ENCODE measurements at places on chromosomes 7 and 10. TPM values are rescaled to one million over a fixed set of nuclear protein-coding genes. Genes with fewer than 3 reads are reported as not detected.

GRCh38 chr7:114128880-114129279 lies 210.1 kb upstream of the PPP1R3A start:
- H3K4me3 ChIP-seq = no peak overlapping the region
- H3K27ac ChIP-seq = no peak overlapping the region
- no peaks in the 10 kb centered on the region for H3K27me3 ChIP-seq
- no peak for DNase-seq
- no peaks in the 10 kb centered on the region for H3K36me3 ChIP-seq
- peaks cover 3% of the 10 kb centered on the region for H3K4me1 ChIP-seq

TLL2 gene
- 0.43 TPM for total RNA-seq

DNA sequence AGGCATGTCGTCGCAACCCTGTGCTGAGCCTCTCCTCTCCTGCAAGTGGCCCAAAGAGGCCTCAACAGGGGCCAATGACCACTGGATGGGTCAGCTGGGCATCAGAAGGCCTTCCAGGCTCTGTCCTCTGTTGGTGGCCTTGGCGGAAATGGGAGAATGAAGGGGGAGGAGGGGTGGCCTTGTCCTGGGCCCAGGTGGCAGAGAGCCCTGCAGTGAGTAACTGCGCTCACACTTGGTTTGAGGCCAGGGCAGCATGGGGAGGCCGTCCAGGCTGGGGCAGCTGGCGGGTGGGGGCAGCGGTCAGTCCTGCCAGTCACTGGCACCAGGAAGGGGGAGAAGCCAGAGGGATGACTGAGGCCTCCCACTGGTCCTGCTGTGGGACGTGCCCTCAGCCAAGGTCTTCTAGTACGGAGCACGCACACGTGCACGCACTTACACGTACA lies 59.8 kb downstream of the LHPP start:
- H3K4me3 ChIP-seq = no peak overlapping the region
- no peak overlapping the region for H3K27ac ChIP-seq
- DNase-seq = peak; percentile 40
- no peaks in the 10 kb centered on the region for H3K36me3 ChIP-seq
- H3K27me3 ChIP-seq = no peaks in the 10 kb centered on the region
- H3K4me1 ChIP-seq = no peaks in the 10 kb centered on the region

DNA sequence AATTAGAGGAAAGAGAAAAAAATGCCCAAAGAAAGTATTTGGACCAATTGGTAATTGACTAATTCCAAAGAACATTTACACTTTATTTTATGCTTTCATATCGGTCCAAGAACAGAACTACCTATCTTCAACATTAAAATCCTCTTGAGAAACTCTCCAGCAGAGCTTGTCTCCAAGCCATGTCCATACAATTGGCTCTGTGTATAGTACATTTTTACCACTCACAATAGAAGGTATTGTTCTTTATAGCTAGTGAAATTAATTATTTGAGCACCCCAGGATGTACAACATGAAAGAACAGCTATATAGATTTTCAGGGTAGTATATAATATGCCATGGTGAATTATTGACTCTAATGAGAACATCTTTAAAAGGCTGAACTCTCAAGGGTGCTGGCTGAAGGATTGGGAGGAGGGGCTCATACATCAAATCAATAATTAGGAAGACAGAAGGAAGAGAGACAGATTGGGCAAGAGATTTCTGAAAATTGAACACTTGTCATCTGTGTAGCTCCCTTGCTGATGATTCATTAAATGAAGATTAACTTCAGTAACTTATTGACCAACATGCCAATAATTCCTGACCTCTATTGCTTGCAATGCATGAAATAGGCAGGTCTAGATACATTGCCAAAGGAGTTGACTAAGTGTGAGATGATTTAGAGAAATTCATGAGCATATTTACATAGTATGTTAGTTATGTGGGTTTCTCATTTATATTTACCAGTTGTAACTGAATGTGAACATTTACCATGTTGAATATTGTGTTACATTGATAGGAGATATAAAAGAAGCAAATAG lies 249.7 kb downstream of the MTERF1 start:
- H3K27ac ChIP-seq = no peak overlapping the region
- H3K27me3 ChIP-seq = no peaks in the 10 kb centered on the region
- H3K4me3 ChIP-seq = no peak overlapping the region
- DNase-seq = no peak
- H3K36me3 ChIP-seq = no peaks in the 10 kb centered on the region

- H3K36me3 ChIP-seq = no peaks in the 10 kb centered on the region
- H3K27ac ChIP-seq = no peak overlapping the region
- no peaks in the 10 kb centered on the region for H3K4me1 ChIP-seq
- H3K27me3 ChIP-seq = no peaks in the 10 kb centered on the region
- H3K4me3 ChIP-seq = no peak overlapping the region
- no peak for DNase-seq
These were observed 44.5 kb downstream of the TBATA start for GRCh38 chr10:70740406-70741288.

TSPAN12 gene
- 13.4 TPM for total RNA-seq

GRCh38 chr10:56895306-56895705 lies 534.2 kb upstream of the ZWINT start:
- H3K4me3 ChIP-seq = no peak overlapping the region
- H3K4me1 ChIP-seq = no peaks in the 10 kb centered on the region
- H3K27me3 ChIP-seq = no peaks in the 10 kb centered on the region
- H3K27ac ChIP-seq = no peak overlapping the region
- H3K36me3 ChIP-seq = no peaks in the 10 kb centered on the region

WEE2 gene
- total RNA-seq = not detected

GRCh38 chr7:125436220-125436619 lies 506.6 kb upstream of the POT1 start:
- H3K27me3 ChIP-seq = no peaks in the 10 kb centered on the region
- H3K4me3 ChIP-seq = no peak overlapping the region
- no peaks in the 10 kb centered on the region for H3K36me3 ChIP-seq
- no peaks in the 10 kb centered on the region for H3K4me1 ChIP-seq
- H3K27ac ChIP-seq = no peak overlapping the region

DNA sequence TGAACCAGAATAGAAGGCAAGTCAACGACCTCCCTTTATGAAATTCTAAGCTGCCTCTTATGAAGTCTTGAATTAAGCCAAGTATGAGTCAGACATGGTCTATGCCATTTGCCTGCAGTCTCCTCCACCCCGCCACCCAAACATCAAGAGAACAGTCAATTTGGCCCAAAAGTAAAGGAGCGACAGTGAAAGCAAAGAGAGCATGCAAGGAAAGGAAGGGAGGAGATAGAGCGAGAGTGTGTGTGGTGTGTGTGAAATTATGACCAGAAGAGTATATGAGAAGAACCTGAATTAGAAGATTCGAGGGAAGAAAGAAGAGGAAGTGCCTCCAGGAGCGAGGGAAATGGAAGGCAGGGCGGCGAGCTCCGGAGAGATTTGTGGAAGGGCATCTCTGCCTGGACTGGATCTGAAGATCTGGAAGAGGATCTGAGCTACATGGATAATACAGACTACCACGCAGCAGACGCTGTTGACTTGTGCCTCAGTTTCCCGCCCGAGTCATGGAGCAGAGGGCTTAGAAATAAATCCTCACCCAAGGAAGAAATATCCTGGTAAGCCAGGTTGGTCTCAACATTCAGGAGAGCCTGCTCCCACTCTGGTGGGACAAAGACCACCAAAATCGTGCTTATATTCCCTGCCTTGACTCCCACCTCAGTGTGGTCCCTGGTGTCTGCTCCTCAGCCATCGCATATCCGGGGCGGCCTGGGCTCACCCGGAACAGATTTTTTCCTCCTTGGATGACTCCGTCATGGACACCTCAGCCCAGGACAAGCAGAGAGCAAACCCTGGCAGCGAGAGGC lies 459 bp downstream of the ZDHHC6 start:
- H3K36me3 ChIP-seq = no peaks in the 10 kb centered on the region
- H3K4me1 ChIP-seq = peaks cover 22% of the 10 kb centered on the region

GRCh38 chr7:105650382-105650970 lies 69.2 kb upstream of the EFCAB10 start:
- H3K27ac ChIP-seq = no peak overlapping the region
- H3K36me3 ChIP-seq = no peaks in the 10 kb centered on the region
- H3K27me3 ChIP-seq = no peaks in the 10 kb centered on the region
- no peak overlapping the region for H3K4me3 ChIP-seq
- no peaks in the 10 kb centered on the region for H3K4me1 ChIP-seq

GRCh38 chr7:93165447-93165846 lies 17.3 kb upstream of the SAMD9L start:
- no peaks in the 10 kb centered on the region for H3K36me3 ChIP-seq
- H3K4me1 ChIP-seq = no peaks in the 10 kb centered on the region
- no peaks in the 10 kb centered on the region for H3K27me3 ChIP-seq
- no peak for DNase-seq
- no peak overlapping the region for H3K4me3 ChIP-seq

H2BK1 gene
- not detected for total RNA-seq

GRCh38 chr7:124652237-124652636 lies 113.4 kb downstream of the GPR37 start:
- H3K27me3 ChIP-seq = no peaks in the 10 kb centered on the region
- H3K36me3 ChIP-seq = no peaks in the 10 kb centered on the region
- no peak overlapping the region for H3K4me3 ChIP-seq
- no peaks in the 10 kb centered on the region for H3K4me1 ChIP-seq
- no peak for DNase-seq
- no peak overlapping the region for H3K27ac ChIP-seq

DNA sequence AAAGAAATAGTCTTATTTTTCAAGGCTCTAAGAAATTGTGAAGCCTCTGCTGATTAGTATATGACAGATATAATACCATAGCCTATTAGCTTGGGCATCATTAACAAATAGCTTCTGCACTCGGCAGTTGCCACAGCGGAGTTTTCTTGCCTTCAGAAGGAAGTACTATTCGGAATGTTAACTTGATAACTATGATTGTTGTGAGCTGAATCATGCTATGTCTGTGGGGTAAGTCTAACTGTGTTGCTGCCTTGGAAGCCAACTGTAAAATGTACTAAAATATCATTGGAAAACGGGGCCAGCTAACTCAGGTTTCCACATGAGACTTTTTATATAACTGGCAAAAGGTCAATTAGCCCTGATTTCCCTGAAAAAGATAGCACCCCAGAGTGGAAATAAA lies 93.2 kb downstream of the TWIST1 start:
- no peak overlapping the region for H3K4me3 ChIP-seq
- no peak overlapping the region for H3K27ac ChIP-seq
- no peak for DNase-seq

GRCh38 chr10:132507956-132508490 lies 29.6 kb upstream of the INPP5A start:
- no peaks in the 10 kb centered on the region for H3K27me3 ChIP-seq
- no peak overlapping the region for H3K4me3 ChIP-seq
- no peaks in the 10 kb centered on the region for H3K36me3 ChIP-seq

DNA sequence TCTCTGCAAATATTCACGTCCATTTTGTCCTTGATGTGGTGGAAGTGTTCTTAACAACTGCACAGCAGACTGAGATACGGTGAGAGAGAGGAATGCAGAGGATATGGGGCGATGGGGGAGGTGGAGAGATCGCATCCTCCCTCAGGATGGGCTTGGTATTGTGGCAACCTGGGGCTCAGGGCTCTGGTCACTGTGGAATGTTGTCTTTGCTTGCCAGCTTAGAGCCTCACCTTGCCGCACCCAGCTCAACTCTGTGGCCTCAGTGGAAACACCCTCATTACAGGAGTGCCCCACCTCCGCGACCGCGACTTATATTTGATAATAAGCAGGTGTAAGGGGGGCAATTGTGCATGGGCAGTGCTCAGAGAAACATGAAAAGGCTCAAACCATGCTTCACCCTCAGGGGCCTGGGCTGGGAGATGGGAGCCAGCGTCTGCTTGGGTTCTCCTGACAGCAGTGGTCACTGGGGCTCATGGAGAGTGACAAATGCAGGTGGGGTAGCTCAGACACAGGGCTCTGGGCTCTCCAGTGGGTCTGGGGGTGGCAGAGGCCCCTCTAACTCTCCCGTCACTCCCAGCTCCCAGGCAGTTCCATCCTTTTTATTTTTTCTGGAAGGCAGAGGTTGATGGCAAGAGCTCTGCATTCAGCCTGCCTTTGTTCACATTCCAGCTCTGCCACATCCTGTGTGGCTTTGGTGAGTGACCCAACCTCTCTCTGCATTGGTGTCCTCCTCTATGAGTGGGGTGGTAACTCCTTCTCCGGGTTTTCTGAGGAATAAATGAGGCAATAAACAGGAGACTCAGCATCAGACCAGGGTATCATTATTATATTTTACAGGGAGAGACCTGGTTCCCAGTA lies 43.1 kb upstream of the EMX2 start:
- no peak for DNase-seq
- no peaks in the 10 kb centered on the region for H3K36me3 ChIP-seq
- no peaks in the 10 kb centered on the region for H3K4me1 ChIP-seq
- H3K4me3 ChIP-seq = no peak overlapping the region

DNA sequence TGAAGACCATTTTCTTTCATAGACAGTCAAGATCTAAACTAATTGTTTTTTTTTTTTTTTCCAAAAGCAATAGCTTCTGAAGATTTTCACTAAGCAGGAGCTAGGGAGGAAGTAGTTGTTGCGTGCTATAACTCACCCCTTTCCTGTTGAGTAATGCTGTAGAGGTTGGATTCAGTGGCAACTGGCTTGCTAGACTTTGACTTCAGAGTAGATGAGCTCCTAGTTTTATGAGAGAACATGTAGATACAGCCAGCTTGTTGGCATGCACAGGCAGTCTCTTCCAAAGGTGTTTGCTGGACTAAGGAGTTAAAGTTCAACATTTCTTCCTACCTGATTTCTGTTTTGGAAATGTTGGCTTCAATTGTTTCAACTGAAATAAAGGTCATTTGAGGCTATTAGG lies 66.2 kb upstream of the MXI1 start:
- no peak for DNase-seq
- peaks cover 6% of the 10 kb centered on the region for H3K4me1 ChIP-seq
- no peak overlapping the region for H3K27ac ChIP-seq
- no peaks in the 10 kb centered on the region for H3K27me3 ChIP-seq

All from pancreas (tissue), 10 donors.